ENCODE measurements at places on chromosomes 2 and 18.

DNA sequence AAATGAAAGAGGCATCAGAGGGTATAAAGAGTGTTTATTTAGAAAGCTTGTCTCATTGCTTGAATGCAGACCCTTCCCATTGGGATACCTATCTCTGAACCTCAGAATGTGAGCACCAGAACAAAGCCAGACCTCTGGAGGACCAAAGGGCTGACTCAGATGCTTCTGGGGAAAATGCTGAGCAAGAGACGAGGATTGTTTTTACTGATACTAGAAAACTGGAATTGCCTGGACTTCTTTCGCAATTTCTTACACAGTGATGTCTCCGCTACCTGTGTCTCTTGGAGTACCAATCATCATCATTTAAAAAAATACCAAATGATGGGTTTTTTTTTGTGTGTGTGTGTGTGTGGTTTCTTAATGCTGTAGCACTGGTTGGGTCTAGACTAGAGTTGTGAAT lies 55.6 kb upstream of the CCDC85A start:
- DNase-seq: no peak

DNA sequence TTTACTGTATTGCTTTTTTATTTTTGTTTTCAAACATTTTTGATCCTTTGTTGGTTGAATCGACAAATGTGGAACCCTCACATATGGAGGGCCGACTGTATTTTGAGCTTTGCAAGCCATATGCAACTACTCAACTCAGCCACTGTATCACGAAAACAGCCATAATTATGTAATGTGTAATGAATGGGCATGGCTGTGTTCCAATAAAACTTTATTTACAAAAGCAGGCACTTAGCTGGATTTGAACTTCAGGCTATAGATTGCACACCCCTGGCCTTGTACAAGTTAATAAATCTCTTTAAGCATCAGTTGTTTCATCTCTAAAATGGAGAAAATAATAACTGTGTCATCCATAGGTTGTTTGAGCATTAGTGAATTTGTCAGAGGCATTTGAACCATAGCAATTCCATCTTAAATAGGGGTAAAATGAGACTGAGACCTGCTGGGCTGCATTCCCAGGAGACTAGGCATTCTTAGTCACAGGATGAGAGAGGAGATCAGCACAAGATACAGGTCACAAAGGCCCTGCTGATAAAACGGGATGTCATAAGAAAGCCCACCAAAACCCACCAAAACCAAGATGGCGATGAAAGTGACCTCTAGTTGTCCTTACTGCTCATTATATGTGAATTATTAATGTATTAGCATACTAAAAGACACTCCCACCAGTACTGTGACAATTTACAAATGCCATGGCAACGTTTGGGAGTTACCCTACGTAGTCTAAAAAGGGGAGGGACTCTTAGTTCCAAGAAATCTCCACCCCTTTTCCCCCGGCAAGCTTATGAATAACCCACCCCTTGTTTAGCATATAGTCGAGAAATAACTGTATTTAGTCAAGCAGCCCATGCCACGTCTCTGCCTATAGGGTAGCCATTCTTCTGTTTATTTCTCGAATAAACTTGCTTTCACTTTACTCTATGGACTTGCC lies 13.7 kb upstream of the LTBP1 start:
- no peak for DNase-seq

GRCh38 chr18:41646915-41647620 lies 308.0 kb upstream of the PIK3C3 start:
- DNase-seq: no peak

DNA sequence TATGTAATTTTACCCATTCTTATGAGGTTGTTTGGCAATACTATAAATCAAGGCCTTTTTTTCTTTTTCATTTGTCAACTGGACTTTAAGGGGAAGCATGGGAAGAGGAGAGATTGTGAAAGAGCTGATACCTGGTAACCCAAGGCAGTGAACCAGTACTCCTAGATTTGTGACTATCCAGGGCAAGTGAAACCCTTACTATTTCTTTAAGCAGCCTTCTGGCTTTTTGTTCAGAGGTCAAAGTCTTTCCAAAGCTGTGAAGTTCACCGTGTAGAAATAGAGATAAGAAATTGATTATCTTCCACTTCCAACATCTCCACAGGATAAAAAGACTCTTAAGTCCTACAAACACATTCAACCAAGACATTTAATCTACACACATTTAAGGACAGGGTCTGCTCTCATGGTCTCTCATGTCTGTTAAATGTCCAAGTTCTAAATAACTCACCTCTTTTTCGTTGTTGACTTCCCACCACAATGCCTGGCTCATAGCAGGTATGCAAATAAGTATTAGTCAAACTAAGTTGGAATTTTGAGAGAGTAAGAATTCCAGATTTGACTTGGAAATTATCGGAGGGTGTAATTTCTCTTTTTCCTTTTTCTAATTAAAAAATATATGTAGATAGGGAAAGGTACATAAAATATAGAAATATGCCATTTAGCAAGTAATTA lies 485.8 kb downstream of the STK39 start:
- no peak for DNase-seq

GRCh38 chr2:98280376-98281102 lies 65.7 kb upstream of the CNGA3 start:
- no peak for DNase-seq

- no peak for DNase-seq
These were observed 14.2 kb upstream of the OXER1 start for GRCh38 chr2:42777883-42778805.

- DNase-seq: no peak
These were observed 45.0 kb downstream of the SLC38A11 start for GRCh38 chr2:164910101-164910899.

- DNase-seq: no peak
These were observed 70.1 kb downstream of the SUCLG1 start for GRCh38 chr2:84388921-84389490.

GRCh38 chr2:64975232-64975821 lies 13.9 kb upstream of the SLC1A4 start:
- no peak for DNase-seq

- DNase-seq: no peak
These were observed 74.5 kb downstream of the KCTD18 start for GRCh38 chr2:200435379-200435778.

GRCh38 chr2:191274413-191274815 lies 29.2 kb downstream of the MYO1B start:
- DNase-seq: no peak

DNA sequence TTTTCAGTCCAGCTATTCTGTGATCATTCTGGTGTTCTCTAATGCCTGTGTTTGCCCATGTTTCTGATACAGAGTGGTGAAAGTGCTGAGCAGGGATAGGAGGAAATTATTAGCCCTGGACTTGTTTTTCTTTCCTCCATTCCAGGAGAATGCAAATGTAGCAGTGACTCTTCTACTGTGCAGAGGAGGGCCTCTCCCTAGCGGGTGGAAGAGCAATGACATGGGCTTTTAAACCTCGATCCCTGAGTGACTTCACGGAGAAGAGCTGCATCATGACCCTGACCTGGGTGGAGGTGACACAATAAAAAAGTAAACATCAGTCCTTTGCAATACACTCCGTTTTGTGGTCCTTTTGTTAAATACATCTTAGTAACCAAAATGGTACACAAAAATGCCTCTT lies 68.0 kb upstream of the NETO1 start:
- DNase-seq: no peak

DNA sequence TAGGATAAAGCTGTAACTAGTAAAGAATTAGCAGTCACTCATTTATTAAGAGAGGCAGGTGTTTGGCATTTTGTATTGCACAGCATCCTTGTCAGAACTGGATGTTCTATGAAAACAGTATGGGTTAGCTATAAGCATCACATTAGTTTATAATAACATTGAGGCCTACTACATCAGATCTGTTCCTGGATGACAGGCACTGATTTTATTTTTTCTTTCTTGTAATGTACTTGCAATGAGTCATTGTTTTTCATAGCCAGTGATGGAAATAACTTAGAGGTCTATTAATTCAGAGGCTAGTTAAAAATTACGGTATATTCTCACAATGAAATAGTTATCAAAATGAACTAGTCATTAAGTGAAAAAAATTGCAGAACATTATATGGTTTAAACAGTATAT lies 13.0 kb upstream of the RMDN2 start:
- no peak for DNase-seq

Measured in activated CD8-positive, alpha-beta memory T cell treated with anti-CD3 and anti-CD28 coated beads for 1 hour (primary cell).